Stimulated activated CD4-positive, alpha-beta T cell treated with anti-CD3 and anti-CD28 coated beads, Interleukin-1b, Interleukin-23, amount 100 ng/mL, for 4 hours (primary cell): ENCODE measurements at places on chromosomes 2 and 18.

- no peak for DNase-seq
Observed at GRCh38 chr2:30628341-30628740, 178.9 kb downstream of the CAPN13 start.

GRCh38 chr2:148298196-148298595 lies 277.3 kb downstream of the MBD5 start:
- DNase-seq = no peak

DNA sequence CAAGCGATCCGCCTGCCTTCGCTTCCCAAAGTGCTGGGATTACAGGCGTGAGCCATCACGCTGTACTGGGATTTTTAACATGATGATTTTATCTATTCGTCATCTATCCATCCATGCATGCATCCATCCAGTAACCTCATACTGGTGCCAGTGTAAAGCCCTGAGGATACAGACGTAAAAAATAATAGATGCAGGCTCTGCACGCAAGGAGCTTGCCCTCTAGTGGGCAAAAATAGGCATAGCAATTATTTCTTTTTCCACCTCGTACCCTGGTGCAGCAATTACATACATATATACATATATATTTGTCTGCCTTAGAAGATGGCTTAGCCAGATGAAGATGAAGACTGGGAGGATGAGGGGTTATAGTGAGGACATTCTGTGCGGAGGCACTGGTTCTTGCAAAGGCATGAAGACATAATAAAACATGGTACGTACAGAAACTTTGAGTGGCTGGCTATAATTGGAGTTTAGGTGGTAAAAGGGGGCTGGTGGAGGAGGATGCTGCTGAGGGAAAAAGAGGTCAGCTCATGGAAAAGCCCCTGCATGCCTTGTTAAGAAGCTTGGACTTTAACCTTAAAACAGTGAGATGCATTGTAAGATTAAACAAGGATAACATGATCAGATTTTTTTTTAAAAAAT lies 19.6 kb upstream of the RPIA start:
- DNase-seq = peak; percentile 11

GRCh38 chr2:138298120-138298814 lies 203.3 kb upstream of the SPOPL start:
- DNase-seq = no peak

GRCh38 chr2:134289225-134289624 lies 35.4 kb downstream of the MGAT5 start:
- no peak for DNase-seq

GRCh38 chr2:8567469-8568260 lies 114.2 kb upstream of the ID2 start:
- no peak for DNase-seq

- DNase-seq = no peak
Observed at GRCh38 chr2:159446817-159447216, 160.3 kb upstream of the WDSUB1 start.
